NCI-H2081 treated with DMSO at 0.1 percent for 48 hours (cell line): ENCODE measurements at places on chromosomes 7 and 10.

- DNase-seq = no peak
Measured at GRCh38 chr10:34804306-34804705, 10.8 kb downstream of the PARD3 start.

GRCh38 chr10:11716686-11717085 is 25.5 kb upstream of the ECHDC3 start:
- DNase-seq = no peak

- no peak for DNase-seq
Measured at GRCh38 chr7:43625980-43626379, 43.1 kb downstream of the STK17A start.

DNA sequence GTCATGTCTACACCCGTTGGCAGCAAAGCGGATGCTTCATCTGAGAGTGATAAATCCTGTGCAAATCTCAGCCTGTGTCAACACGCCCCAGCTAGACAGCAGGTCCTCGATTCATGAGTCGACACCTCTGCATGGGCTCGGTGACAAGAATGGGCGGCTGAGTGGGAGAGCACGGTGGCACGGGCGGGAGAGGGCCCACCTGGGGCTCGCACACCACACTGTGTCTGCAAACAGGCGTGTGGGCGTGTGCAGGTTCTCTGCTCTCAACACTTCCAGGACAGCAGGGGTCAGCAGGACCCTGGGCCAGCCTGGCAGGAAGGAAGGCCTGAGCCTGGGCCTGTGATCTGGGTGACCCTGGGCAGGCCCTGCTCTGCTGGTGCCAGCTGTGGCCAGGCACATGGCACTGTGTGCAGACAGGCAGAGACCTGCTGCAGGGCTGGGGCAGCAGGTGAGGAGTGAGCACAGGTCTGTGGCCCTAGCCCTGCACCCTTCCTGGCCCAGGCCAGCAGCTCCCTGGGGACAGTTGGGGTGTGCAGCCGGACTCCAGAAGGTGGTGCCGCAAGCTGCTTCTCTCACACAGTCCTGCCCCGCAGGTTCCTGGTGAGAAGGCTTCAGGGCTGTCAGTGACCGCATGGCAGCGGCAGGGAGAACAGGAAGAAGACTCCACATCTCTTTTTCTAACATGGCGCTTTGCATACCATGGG is 216.4 kb downstream of the ELFN1 start:
- DNase-seq = no peak

DNA sequence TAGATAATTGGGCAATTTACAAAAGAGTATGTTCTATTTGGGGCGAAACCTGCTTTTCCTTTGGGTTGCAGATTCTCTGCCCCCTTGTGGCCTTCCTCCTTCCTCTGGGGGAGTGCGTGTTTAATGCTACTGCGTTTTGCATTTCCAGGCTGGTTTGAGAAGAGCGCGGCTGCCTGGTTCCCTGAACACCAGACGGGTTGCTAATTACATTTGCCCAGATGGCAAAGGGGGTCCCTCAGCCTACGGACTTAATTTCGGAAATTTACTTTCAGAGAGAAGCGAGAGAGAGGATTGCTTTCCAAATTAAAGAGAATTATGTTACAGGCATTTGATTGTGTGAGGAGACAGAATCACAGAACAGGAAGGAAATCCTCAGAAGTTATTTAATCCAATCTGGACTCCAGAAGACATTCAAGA is 91.9 kb upstream of the JAZF1 start:
- DNase-seq = no peak

DNA sequence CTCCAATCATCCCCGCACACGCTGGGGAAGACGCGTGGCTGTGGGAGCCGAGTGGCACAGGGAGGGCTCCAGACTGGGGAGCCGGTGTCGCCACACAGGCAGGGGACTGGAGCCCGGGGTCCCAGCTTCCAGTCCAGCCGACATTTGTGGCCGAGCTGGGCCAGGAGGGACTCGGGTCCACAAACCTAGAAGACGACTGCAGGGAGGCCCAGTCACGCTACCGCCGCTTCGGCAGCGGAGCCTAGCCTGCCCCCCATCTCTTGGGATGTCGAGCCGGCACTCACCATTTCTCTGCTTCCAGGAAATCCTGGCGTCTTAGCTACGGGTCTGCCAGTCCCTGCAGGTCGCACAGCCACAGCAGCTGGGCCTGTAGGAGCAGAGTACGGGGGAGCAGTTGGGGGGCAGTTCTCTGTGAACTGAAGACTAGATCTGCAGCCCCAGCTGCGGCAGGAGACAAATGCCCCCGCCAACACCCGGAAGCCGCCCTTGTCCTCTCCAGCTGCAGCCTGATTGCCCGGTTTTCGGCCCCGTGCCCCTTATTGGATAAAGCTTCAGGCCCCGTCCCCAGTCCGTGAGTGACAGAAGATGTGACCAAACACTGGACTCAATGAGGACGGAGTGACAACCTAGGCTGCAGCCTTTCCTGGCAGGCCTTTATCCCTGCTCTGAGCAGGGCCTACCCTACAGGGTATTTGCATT is 270.7 kb downstream of the ZNF33B start:
- peak; percentile 22 for DNase-seq

GRCh38 chr10:35448687-35449662 is 112.7 kb downstream of the CCNY start:
- no peak for DNase-seq

GRCh38 chr10:92656266-92656961 is 33.3 kb upstream of the HHEX start:
- no peak for DNase-seq

DNA sequence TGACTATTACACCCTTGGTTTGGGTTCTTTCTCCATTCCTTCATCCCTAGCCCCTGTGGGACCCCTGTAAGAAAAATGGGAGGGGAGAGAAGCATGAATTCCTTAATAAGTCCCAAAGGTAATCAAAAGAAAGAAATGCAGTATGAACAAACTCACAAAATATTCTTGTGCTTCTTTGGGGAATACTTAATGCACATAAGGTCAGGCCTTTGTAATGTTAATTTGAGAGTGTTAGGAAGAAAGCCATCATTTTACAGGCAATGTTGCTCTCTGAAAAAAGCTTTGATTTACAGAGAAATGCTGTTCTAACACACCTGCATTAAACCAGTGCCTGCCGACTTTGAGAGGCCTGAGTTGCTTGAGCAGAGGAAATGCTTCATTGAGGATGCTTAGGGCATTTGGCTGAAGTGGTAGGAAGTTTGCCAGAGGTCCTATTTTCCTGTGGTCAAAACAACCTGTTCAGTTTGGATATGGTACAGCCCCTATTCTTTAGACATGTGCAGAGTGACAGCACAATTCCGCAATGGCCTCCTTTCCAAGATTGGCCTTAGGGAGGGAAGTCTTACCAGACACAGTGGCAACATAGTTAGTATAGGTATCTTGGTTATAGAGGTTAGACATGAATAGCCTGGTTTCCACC is 643.4 kb downstream of the AUTS2 start:
- DNase-seq = no peak

DNA sequence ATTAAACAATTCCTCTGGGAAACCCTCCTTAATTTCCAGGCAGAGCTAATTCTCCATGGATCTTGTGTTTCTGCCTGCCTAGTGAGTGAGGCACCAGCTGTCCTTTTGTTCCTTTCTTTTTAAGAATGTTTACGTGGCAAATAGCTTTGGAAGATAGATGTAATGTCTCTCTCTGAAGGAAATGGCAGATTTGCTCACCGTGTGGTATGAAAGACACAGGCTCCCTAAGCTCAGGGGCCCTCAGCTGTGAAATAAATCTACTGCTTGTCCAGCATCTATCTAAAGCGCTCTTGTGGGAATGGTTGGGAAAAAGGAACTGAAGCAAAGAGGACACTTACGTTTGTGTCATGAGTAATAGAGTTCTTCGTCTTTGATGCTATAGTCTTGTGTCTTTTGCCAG is 64.6 kb downstream of the FAS start:
- no peak for DNase-seq

DNA sequence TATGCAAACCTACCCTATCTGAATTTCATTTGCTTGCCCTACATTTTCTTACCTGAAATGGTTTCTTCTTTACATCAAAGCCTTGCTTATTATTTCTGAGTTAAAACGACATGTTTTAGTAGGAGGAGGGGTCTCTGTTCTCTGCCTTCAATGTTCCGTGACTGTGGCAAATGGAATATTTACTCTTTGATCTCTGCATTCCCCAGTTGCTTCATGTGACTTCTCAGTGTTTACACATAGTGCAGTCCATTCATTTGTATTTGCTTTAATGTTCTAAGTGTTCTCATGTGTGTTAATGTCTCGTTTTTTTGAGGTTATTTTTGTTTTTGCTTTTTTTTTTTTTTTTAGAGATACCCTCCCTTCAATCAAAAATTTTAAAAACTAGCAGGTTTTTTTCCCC is 75.8 kb downstream of the GNAI1 start:
- DNase-seq = peak; percentile 53

- DNase-seq = no peak
Measured at GRCh38 chr10:117884093-117884492, 162.6 kb downstream of the RAB11FIP2 start.

- peak; percentile 92 for DNase-seq
Measured at GRCh38 chr7:47470567-47471357, 111.1 kb downstream of the TNS3 start.

GRCh38 chr7:99083068-99083651 is 60.7 kb downstream of the SMURF1 start:
- DNase-seq = no peak

DNA sequence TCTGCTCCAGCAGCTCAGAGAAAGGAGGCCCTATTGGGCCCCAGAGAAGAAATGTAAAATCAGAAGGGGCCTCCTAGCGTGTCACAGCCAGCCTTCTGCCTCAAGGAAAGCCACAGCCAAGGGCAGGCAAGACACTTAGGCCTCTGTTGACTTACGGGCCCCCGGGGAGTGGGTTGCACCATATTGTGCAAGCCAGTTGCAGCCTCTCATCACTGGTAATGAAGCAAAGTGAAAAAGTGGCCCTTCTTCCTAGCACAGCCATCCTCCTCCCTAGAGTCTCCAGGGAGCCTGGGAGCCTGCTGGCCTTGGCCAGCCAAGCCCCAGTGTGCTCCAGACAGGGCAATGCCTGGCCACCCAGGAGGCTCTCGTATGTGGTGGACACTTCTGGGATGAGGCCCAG is 56.2 kb upstream of the GDF10 start:
- DNase-seq = no peak

DNA sequence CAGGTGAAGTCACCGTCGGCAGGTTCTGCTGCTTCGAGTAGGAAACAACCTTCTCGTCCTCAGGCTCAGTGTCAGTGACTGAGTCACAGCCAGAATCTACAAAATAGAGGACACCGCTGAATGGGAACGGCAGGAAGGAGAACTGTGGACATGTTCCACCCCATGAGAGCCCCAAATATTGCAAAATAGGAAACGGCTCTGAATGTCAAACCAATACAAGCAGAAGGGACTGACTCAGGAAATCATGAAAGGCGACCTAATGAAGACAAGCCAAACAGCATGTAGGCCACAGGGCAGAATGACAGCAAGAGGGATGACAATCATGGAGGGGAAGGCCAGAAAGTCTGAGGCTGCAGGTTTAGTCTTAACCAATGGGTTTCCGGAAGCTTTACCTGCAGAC is 63.5 kb downstream of the PIK3AP1 start:
- DNase-seq = no peak

- DNase-seq = no peak
Measured at GRCh38 chr10:91034494-91035159, 113.7 kb upstream of the ANKRD1 start.

DNA sequence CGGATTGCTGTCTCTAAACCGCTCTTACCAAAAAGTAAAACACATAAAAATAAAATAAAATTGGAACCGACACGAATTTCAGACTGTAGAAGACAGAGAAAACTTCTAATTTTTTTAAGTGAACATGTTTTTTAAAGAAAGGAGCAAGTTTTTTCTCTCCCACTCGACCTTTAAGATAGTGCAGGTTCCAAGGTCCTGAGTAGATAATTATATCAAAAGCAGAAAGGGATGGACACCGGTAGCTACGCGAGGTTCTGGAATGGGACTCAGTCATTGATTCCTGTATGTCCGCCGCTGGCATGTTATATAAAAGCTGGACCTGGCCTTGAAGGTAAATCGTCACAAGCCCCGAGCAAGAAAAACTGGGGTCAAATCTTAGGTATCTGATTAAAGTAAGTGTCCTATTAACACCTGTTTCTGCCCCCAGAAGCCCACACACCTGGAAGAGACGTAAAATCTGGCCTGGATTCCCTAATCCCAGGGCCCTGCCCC is 462 bp upstream of the CISD1 start:
- DNase-seq = no peak

- no peak for DNase-seq
Measured at GRCh38 chr10:79055100-79055782, 13.5 kb upstream of the ZMIZ1 start.

DNA sequence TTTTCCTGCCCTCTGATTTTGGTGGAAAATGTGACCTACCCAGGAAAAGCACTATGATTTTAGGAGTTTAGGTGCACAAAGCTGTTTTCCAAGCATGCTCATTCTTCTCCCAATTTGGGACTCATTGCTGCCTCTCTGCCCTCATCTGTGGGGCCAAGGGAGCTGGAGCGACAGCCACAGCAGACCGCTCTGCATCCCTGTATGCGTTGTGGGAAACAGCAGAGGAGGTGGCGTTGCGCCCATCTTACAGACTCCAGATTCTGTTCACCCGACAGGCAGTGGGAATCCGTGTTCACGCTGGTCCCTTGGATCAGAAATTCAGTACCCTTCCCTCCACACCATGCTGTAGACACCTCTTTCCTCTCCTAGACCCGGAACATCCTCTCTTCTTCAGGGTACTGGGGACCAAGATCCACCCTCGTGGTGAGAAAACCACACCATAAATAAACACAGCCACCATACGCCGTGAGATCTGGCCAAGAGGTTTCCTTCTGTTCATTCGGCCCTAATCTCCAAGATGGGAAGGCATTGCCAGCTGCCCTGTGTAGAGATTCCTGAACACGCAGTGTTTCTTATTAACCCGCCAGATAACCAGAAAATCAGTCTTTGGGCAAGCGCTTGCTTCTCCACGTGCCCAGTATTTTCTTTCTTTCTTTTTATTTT is 87.9 kb downstream of the CUX1 start:
- no peak for DNase-seq

DNA sequence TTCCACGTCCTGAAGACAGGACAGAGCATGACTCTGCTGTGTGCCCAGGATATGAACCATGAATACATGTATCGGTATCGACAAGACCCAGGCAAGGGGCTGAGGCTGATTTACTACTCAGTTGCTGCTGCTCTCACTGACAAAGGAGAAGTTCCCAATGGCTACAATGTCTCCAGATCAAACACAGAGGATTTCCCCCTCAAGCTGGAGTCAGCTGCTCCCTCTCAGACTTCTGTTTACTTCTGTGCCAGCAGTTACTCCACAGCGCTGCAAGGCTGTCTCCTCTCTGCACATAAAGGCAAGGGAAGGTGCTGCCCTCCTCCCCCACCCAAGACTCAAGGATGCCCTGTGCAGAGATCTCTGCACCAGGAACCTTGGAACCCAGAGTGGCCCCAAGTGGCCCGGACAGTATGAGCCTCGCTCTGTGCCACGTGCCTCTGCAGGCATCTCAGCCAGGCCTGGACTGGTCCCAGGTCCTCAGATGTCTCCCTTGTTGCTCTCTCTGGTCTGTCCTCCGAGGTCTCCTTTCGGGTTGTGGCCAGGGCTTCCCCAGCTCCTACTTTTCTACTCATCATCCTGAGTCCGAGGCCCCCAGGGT is 230.3 kb upstream of the PRSS58 start:
- DNase-seq = no peak

- DNase-seq = peak; percentile 67
Measured at GRCh38 chr7:151694828-151695580, 175.3 kb upstream of the RHEB start.

- DNase-seq = no peak
Measured at GRCh38 chr7:64946772-64947171, 43.7 kb downstream of the ZNF273 start.
